ENCODE measurements at places on chromosomes 12 and 14. TPM values are rescaled to one million over a fixed set of nuclear protein-coding genes. Genes with fewer than 3 reads are reported as not detected.

The ESRRB gene
- 0.05 TPM for total RNA-seq

The LRR1 gene
- total RNA-seq, result 48.7 TPM

The PTCSC3 gene
- total RNA-seq, result not detected

The TIMM9 gene
- total RNA-seq, result 37.5 TPM

The PTGER2 gene
- 112 TPM for total RNA-seq

The KRT83 gene
- not detected for total RNA-seq

The ARL1 gene
- total RNA-seq, result 47.7 TPM

The LALBA gene
- total RNA-seq, result not detected

The APOLD1 gene
- 9.9 TPM for total RNA-seq

The TCTN1 gene
- total RNA-seq, result 3.4 TPM

The HOXC12 gene
- not detected for total RNA-seq

The NEUROD4 gene
- total RNA-seq, result not detected

The NPAS3 gene
- total RNA-seq, result not detected

The GZMB gene
- 682 TPM for total RNA-seq

The SALL2 gene
- total RNA-seq, result 1.8 TPM

The SIRT4 gene
- 1.6 TPM for total RNA-seq

The HOXC11 gene
- not detected for total RNA-seq

The PRPH gene
- total RNA-seq, result 0.38 TPM

The P2RX2 gene
- not detected for total RNA-seq

The SRRM4 gene
- not detected for total RNA-seq

The TAS2R20 gene
- total RNA-seq, result 0.50 TPM

The DTX1 gene
- total RNA-seq, result not detected

The GPR84 gene
- total RNA-seq, result 0.25 TPM

The MANSC1 gene
- total RNA-seq, result 0.15 TPM

The PTPRO gene
- total RNA-seq, result 1.5 TPM

The SLC39A2 gene
- total RNA-seq, result not detected

The TOMM20L gene
- not detected for total RNA-seq

The LRIG3 gene
- total RNA-seq, result 0.08 TPM

The KRT3 gene
- total RNA-seq, result not detected

The HHIPL1 gene
- total RNA-seq, result 0.10 TPM

The APOF gene
- total RNA-seq, result not detected

The CHFR gene
- 78.8 TPM for total RNA-seq

The C12orf57 gene
- 141 TPM for total RNA-seq

The PAH gene
- total RNA-seq, result not detected

The MIPOL1 gene
- 0.18 TPM for total RNA-seq

The TGM1 gene
- total RNA-seq, result 4.4 TPM

The POC1B gene
- total RNA-seq, result 58.6 TPM

The SERPINA3 gene
- total RNA-seq, result not detected

The TIMELESS gene
- total RNA-seq, result 44.1 TPM

The MAP3K12 gene
- total RNA-seq, result 25.7 TPM

The EML5 gene
- 2.4 TPM for total RNA-seq

The SOCS2 gene
- total RNA-seq, result 44.3 TPM

The LMNTD1 gene
- total RNA-seq, result not detected

The TAMALIN gene
- total RNA-seq, result 5.8 TPM

The BRF1 gene
- total RNA-seq, result 37.4 TPM

The TRPV4 gene
- total RNA-seq, result not detected

The MLF2 gene
- 108 TPM for total RNA-seq

The MYH7 gene
- not detected for total RNA-seq

The ASCL1 gene
- not detected for total RNA-seq

The ALX1 gene
- not detected for total RNA-seq

The CIROP gene
- not detected for total RNA-seq

The WSB2 gene
- 53.9 TPM for total RNA-seq

The JAG2 gene
- 3.0 TPM for total RNA-seq
